ENCODE measurements at places on chromosomes 16 and 17.

GRCh38 chr16:69057400-69058378 is 47.8 kb upstream of the HAS3 start:
- no peak for DNase-seq

- no peak for DNase-seq
Measured at GRCh38 chr17:58521680-58522079, 7.2 kb upstream of the MTMR4 start.

DNA sequence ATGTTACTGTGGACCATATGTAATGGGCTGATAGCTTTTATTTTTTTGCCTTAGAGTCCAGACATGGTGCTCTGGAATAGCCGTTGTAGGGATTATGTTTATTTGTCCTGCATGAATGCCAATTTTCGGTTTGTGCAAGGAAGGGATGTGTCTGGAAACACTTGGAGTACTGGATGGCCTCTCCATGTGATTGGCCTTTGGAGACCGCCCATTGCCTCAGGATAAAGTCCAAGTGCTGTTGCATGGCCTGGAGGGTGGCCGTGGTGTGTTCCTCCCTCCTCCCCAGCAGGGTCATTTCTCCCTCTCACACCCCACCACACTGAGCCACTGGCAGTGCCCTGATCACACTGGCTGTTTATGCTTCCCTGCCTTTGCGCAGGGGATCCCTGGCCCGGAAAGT is 93.9 kb downstream of the MSI2 start:
- no peak for DNase-seq

DNA sequence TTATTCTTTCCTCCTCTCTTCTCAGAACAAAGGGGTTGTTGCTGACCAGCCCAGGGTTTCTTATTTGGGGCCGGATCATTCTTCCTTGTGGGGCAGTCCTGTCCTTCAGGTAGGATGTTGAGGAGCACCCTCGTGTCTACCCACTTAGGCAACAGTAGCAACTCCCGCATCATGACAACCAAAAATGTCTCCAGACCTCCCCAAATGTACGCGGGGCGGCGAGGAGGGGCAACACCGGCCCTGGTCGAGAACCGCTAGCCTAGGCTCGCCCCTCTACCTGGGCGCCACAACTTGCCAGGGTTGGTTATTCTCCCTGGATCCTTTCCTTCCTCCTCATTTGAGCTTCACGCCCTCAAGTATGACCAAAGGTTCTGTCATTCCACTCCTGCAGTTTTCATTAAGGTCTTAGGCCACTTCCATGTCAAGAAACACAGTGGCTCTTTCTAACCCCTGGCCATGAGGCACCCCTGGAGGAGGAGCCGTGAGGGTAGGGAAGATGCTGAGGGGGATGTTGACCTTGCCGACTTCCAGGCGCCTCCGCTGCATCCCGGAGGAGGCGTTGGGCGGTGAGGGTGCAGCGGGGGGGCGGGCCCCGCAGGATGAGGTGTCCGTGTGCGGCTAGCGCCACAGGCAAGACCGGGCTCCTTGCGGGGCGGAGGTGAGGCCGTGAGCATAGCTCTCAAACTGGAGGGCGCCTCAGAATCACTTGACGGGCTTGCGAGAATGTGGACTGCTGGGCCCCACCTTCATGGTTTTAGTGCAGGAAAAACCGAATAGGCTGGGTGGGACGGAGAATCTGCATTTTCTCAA is 712 bp upstream of the SPECC1 start:
- DNase-seq = no peak

DNA sequence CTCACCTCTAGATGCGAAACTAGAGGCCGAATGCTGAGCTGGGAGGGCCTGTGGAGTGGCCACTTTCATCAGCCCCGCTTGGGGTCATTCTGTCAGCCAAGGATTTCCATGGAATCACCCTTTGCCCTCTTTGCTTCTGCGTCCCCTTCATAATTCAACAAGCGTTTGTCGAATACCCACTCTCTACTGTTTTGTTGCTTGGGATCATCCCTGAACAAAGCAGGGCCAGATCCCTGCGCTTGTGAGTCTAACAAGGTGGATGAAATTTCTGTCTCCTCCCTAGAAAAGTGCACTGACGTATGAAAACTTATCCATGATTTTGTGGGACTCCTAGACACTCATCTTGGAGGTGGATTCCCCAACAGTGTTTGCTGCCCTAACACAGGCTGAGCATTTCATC is 3.3 kb upstream of the SLC12A3 start:
- no peak for DNase-seq

DNA sequence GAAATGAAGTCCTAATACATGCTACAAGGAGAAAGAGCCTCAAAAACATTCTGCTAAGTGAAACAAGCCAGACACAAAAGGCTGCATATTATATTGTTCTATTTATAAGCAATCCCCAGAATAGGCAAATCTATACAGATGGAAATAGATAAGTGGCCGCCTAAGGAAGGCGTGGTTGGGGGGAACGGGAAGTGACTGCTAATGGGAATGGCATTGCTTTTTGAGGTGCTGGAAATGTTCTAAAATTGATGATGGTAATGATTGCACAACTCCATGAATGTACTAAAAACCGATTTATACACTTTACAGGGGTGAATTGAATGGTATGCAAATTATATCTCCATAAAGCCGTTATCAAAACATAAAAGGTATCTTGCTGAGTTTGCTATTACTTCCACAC is 67.7 kb downstream of the GAS7 start:
- DNase-seq = no peak

DNA sequence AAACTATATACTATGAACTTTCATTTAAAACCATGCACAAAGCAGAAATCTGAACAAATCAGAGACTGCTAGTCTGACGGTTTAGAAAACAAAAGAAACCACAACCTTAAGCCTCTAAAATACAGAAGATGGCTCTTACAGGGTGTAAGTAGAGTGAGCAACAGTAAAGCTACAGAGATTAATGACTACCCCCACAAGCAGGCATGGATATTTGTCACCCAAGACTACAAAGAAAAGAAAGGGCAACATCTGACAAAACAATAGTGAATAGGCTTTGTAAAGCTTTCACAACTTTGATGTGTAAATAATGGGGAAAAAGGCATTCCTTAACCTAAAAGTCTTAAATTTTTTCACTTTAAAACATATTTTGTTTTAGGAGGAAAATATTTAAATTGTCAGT is 75.0 kb downstream of the SPAG9 start:
- DNase-seq = no peak

DNA sequence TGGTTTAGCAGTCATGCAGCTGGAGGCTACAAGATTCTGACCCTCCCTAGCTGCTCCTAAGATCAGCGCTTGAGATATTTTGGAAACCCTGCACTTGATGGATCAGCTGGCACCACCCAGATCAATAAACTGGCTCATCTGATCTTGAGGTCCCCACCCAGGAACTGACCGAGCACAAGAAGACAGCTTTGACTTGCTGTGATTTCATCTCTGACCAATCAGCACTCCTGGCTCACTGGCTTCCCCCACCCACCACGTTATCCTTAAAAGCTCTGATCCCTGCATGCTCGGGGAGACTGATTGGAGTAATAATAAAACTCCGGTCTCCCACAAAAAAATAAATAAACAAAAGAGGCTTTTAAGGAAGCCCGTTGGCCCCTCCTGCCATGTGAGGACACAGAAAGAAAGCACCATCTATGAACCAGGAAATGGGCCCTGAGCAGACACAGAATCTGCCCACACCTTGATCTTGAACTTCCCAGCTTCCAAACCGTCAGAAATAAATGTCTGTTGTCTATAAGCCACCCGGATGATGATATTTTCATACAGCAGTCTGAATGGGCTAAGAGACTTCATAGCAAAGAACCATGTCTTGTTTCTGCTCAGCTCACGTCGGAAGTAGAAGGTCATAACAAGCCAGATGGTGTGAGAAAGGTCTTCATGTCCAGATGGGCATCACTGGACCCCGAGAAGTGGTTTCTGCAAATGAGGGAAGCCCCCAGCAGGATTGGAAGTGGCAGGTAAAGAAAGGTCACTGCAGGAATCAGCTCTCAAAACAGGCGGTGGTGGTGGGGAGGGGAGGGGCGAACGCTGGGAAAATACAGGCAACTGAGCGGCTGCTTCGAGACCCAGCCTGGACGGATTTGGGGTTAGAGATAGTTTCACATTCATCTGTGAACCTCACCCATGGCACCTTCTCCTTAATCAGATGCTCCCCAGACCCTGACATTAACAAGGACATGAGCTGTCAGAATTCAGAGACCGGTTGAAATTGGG is 19.8 kb upstream of the RPH3AL start:
- DNase-seq = no peak

DNA sequence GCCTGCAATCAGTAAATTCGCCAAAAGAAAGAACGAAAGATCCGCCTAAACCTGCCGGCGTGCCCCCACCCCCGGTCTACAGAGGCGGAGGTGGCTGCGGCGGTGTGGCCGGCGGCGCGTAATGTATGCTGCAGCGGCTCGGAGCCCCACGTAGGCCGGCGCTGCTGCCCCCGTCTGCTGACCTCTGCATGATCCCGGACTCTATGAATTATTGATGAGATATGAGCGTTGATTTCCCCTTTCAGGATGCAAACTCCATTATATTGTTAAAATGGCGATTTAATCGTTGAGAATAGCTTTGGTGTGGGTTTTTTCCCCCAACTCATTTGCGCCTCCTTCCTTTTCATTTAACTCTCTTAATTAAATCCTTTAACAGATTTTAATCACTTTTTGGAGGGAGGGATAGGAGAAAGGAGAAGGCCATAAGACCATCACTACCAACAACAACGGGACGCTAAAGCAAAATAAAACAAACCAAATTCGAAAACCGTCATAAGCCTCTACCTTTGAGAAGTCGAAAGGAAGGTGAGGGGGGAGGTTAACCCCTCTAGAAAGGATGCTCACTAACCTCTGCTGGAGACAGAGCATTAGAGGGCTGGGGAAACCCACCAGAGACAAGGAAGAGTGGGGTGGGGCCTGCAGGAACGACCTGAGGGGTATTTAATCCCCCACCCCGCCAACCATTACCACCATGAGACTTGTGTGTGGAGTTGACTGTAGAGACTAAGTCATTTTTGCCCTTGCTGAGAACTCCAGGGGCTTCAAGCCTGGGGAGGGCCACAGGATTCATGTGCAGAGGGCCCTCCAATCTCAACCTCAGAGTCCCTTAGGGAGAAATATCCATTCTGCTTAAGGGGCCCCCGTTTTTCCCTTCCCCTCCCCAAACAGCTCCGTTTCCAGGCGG is 3.4 kb downstream of the HOXB3 start:
- no peak for DNase-seq

- DNase-seq = no peak
Measured at GRCh38 chr17:41868568-41868967, 3.3 kb upstream of the KLHL11 start.

GRCh38 chr16:88527186-88527936 is 42.8 kb upstream of the ZC3H18 start:
- DNase-seq = no peak

DNA sequence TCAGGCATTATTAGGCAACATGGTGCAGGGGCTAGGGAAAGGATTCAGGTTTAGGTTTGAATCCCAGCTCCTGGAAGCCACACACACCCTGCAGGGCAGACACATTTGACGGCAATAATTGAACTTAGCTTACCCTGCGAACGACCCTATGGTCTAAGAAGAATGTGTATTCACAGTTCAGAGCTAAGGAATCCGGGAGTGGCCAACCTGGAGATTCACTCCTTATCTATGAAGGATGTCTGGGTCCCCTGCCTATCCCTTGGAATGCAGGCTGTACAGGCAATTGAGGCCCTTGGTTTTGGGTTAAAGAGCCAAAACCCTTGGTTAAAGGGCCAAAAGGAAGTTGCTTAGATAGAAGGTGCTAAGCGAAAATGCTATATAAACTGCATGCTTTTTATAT is 2.9 kb upstream of the SYT17 start:
- DNase-seq = no peak

DNA sequence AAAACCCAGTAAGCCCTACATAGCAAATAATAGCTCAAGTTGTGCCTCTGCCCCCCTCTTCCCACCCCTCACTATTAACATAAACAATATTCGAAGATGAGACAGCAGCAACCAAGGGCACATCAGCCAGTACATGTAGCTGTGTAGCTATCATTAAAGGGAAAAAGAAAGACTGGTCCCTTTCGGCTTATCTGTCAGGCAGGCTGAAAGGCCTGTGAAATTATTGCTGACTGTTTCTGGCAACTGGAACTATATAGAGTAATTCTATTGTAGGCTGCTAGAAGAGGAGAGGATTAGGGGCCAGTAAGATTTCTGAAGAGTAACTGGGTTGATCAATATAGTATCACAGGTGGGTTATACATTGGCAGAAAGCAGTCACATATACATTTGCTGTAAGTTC is 36.5 kb upstream of the RASL10B start:
- DNase-seq = no peak

- no peak for DNase-seq
Measured at GRCh38 chr16:77059446-77059845, 131.5 kb upstream of the MON1B start.

DNA sequence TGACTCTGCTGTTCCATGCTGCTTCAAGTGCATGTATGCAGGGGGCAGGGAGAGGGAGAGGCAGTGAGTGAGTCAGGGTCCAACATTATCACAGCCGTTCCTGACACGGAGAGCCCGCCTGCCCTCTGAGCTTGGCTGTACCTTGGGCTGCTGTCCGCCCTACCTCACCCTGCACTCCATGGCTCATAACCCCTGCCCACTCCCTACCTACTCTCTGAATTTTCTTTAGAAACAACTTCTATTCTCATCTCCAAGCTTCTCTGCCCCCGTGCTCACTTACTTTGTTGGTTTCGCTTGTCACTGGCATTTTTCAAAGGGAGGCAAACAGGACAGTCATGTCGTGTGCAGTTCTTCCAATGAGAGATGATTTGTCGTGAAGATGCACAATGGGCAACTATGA is 74.4 kb upstream of the TRAP1 start:
- no peak for DNase-seq

GRCh38 chr17:69207151-69207550 is 21.5 kb downstream of the ABCA10 start:
- DNase-seq = no peak

DNA sequence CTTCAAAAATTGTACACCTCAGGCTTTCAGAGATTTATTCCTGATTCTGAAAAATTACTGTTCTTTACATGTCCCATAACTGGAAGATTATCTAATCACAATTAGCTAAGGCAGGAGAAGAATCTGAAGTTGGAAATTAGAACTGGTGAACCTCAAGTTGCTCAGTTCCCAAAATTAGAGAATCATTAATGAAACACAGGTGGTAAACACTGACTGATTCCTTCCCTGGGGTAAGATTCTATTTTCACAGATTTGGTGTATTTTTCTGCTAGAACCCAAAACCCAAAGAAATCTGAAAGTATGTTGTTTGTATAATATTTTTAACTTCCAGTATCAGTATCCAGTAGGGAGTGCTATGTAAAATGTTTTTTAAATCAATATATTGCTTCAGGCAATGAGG is 25.7 kb downstream of the PHKB start:
- no peak for DNase-seq

- DNase-seq = no peak
Measured at GRCh38 chr16:4852221-4852872, 5.1 kb downstream of the UBN1 start.

GRCh38 chr17:47660064-47660492 is 10.4 kb downstream of the KPNB1 start:
- DNase-seq = no peak

- DNase-seq = no peak
Measured at GRCh38 chr16:678209-678857, 1.9 kb upstream of the STUB1 start.

Measured in non-pigmented ciliary epithelial cell (primary cell).